ENCODE measurements at places on chromosomes 12 and 14. TPM values are rescaled to one million over a fixed set of nuclear protein-coding genes. Genes with fewer than 3 reads are reported as not detected.

The FGF6 gene
- total RNA-seq: not detected

The IAPP gene
- not detected for total RNA-seq

The KICS2 gene
- total RNA-seq: 14.9 TPM

The BBOF1 gene
- 0.51 TPM for total RNA-seq

The CLEC14A gene
- not detected for total RNA-seq

- peak overlapping the region; percentile 90 for H3K4me3 ChIP-seq
- peak; percentile 22 for DNase-seq
- peak overlapping the region; percentile 90 for H3K27ac ChIP-seq
These were observed 2.8 kb downstream of the TESPA1 start for GRCh38 chr12:54981796-54982195.

GRCh38 chr14:95918466-95918865, 41.8 kb downstream of the TUNAR start:
- H3K27me3 ChIP-seq: peaks cover 3% of the 10 kb centered on the region
- no peak overlapping the region for H3K4me3 ChIP-seq
- DNase-seq: no peak
- H3K4me1 ChIP-seq: no peaks in the 10 kb centered on the region

DNA sequence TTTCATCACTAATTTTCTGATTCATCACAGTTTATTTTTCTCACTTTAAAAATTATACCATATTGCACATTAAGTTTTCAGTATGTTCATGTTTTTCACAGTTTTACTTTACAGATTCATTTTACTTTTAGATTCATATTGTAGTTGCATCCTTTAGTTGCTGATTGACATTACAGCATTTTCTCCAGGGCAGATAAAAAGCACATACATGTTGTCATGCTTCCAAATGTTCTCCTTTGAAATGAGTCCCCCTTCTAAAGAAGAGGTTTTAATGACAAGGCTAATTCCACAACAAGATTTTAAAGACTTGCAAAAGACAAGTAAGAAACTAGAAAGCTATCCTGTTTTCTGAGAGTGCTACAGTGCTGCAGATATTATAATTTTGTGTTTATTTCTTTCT, 72.1 kb upstream of the RASSF8 start:
- no peaks in the 10 kb centered on the region for H3K4me1 ChIP-seq
- H3K27me3 ChIP-seq: no peaks in the 10 kb centered on the region
- H3K36me3 ChIP-seq: no peaks in the 10 kb centered on the region
- no peak for DNase-seq

GRCh38 chr12:130846369-130846768, 7.3 kb upstream of the STX2 start:
- H3K4me1 ChIP-seq: no peaks in the 10 kb centered on the region
- H3K36me3 ChIP-seq: no peaks in the 10 kb centered on the region

DNA sequence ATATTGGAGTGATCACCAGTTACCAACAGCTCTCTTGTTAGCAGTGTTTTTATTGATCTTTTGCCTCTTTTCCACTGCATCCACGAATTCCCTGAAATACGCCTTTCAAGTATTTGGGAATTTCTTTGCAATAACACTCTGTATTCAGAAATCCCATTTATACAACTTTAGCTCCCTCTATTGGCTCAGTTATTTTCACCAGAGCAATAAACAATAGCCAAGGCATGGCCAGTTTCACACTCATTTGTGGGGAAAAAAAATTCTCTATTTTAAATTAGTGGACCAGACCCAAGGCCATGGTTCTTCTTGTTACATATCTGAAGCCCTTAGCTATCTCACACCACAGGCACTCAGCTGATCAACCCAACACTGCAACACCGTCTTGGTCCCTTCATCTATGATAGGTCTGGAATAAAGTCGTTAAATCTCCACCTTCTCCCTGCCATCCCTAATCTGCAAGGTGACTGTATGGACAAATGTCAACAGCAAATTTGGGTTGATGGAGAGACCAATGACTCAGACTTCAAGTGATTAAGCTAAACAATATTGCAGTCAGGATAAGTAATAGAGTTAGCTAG, 92.4 kb upstream of the TMEM260 start:
- peaks cover 7% of the 10 kb centered on the region for H3K4me1 ChIP-seq
- no peak overlapping the region for H3K27ac ChIP-seq
- H3K27me3 ChIP-seq: no peaks in the 10 kb centered on the region
- H3K36me3 ChIP-seq: no peaks in the 10 kb centered on the region
- H3K4me3 ChIP-seq: no peak overlapping the region

DNA sequence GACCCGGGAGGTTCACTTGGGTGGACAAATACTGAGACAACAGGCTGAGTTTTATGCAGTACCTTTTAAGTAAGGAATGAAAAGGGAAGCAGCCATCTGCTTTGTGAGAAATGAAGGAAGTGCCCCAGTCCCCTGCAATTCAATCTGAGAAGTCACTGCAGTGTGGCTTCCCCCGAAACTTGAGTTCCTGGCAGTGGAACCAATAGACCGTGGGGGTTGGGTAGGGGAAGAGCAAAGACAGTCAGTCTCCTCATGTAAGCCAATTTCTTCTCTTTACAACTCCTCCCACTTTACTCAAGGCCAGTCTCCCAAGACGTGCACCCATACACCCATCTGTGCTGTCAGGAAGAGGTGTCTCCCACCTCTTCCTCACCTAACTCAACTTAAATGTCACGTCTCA, 206.5 kb downstream of the BCAT1 start:
- DNase-seq: peak; percentile 28
- peaks cover 4% of the 10 kb centered on the region for H3K36me3 ChIP-seq
- H3K4me1 ChIP-seq: peaks cover 20% of the 10 kb centered on the region
- H3K27me3 ChIP-seq: no peaks in the 10 kb centered on the region

DNA sequence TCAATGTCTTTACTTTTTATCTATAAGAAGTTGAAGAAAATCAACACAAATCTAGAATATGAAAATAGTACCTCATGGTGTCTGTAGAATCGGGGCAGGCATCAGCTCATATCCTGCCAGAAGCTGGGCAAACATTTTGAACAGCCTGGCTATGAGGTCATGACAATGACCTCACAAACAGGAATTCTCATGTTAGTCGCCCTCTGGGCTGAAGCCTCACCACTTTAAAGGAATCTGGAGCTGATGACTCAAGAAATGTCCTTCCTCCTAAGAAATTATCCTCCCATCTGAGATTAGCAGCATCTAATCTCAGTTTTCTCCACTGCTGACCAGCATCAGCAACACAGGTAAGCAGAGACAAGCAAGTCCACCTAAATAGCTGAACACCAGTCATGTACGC, 27.1 kb downstream of the CLIP1 start:
- H3K27ac ChIP-seq: no peak overlapping the region
- H3K4me3 ChIP-seq: no peak overlapping the region
- no peaks in the 10 kb centered on the region for H3K27me3 ChIP-seq
- peaks cover 21% of the 10 kb centered on the region for H3K36me3 ChIP-seq

DNA sequence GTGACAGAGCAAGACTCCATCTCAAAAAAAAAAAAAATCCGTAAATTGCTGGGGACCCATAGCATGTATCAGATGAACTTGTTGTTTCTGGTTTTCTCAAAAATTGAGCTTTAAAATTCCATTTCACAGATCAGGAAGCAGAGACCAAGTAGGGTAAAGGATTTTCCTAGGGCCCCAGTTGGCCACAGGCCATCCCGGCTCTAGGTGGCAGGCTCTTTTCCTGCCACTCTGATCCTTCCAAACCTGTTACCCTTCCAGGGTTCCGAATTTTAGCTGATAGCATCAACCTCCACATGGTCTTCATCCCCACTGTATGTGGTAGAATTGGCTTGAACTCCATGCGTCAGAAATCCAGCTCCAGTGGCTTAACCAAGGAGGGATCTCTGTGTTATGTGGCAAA, 36.1 kb upstream of the BDKRB2 start:
- H3K36me3 ChIP-seq: no peaks in the 10 kb centered on the region
- peaks cover 2% of the 10 kb centered on the region for H3K27me3 ChIP-seq
- H3K27ac ChIP-seq: no peak overlapping the region
- H3K4me3 ChIP-seq: no peak overlapping the region
- DNase-seq: no peak

GRCh38 chr12:107654873-107655272, 30.7 kb upstream of the PWP1 start:
- H3K4me1 ChIP-seq: peaks cover 4% of the 10 kb centered on the region
- H3K27me3 ChIP-seq: no peaks in the 10 kb centered on the region
- DNase-seq: no peak

DNA sequence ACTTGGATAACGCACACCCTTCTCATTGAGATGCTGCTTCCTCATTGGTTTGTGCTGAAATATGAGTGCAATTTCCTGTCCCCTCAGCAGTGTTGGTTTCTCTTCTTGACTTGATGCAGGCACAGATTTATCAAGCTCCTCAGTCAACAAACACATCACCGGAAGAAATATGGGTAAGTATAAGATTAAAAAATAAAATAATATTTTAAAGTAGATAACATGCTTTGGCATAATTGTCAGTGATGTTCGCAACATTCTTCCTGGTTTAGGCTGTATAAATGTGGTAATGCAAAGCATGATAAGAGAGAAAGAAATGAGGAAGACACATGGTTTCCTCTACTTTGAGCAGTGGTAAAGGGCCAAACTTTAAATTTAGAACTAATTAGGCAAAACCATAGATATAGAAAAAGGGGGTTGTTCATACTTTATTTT, at the start of gene GPR65:
GPR65 (plus strand) TSS at position 86 of the 432 bp plus-strand sequence. CDS start 5,713 bp downstream, outside the sequence.
- H3K36me3 ChIP-seq: peaks cover 20% of the 10 kb centered on the region
- H3K27ac ChIP-seq: peak within 1 kb of the TSS; percentile 94
- peaks cover 59% of the 10 kb centered on the region for H3K4me1 ChIP-seq
- no peaks in the 10 kb centered on the region for H3K27me3 ChIP-seq
- H3K4me3 ChIP-seq: peak within 1 kb of the TSS; percentile 93

- peaks cover 7% of the 10 kb centered on the region for H3K27me3 ChIP-seq
- no peak overlapping the region for H3K27ac ChIP-seq
- no peak for DNase-seq
- no peaks in the 10 kb centered on the region for H3K4me1 ChIP-seq
These were observed 75.2 kb downstream of the TNFAIP2 start for GRCh38 chr14:103198131-103199105.

DNA sequence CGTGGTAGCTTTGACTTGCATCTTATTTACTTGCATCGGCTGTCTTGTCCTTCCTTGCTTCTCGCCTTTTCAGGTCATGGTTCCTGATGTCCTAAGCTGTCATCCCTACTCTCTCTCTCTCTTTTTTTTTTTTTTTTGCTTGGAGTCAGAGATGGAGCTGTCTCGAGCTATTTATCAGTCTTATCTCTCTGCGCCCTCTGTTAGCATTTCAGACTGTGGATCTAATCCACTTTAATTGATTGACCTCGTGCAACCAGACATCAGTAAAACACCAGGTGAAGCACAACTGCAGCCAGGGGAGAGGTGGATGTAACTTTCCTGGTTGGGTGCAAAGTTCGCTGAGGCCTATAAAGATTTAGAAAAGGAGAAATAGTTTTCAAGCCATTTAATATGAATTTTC, 554.8 kb downstream of the DIO2 start:
- H3K27me3 ChIP-seq: no peaks in the 10 kb centered on the region
- no peak overlapping the region for H3K4me3 ChIP-seq
- H3K27ac ChIP-seq: no peak overlapping the region
- no peaks in the 10 kb centered on the region for H3K4me1 ChIP-seq
- DNase-seq: no peak

DNA sequence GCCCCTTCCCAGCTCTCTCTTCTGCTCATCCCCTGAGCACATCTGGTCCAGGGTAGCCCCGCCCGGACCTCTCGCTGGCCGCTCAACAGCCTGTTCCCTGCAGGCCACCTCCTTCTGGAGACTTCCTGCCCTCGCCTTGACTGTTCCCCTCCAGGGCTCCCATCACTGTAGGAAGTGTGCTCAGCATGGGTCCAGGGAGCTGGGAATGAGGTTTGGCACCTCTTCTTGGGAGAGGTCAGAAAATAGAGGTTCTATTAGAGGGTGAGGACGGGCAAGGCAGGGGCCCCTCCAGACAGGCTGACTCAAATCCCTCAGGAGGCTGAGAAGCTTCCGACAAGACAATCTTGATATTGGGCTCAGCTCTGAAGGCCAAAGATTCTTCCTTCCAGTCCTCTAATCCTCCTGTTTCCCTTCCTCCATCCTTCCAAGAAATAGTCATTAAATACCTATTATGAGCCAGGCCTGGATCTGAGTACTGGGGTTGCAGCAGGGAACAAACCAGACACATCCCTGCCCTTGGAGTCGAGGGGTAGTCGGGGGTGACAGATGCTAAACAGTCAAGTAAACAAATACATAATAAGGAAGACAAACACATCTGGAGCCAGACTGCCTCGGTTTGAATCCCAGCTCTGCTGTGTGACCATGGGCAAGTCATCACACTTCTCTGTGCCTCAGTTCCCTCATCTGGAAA, 30.6 kb downstream of the CMKLR1 start:
- no peak for DNase-seq
- H3K36me3 ChIP-seq: no peaks in the 10 kb centered on the region

DNA sequence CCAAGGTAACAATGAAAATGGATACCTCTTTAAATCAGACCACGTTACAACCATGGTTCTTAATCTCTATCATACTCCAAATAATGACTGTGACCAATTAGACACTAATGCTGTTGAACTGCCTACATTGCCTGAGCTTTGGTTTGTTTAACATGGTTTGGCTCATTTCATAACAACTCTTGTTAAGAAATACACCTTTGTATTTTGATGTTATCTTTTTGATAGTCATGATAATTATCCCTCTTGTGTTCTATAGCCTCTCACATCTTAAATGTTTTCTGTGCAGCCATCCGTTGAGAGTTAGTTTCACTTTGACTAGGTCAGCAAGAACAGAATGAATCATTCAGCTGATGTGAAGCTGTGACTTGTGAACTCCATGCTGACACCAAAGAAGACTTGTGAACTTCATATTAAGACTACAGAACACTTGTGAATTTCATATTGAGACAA, 75.5 kb upstream of the RERGL start:
- no peaks in the 10 kb centered on the region for H3K36me3 ChIP-seq
- peaks cover 10% of the 10 kb centered on the region for H3K4me1 ChIP-seq
- H3K4me3 ChIP-seq: no peak overlapping the region
- peak; percentile 7 for DNase-seq
- peak overlapping the region; percentile 36 for H3K27ac ChIP-seq
- H3K27me3 ChIP-seq: no peaks in the 10 kb centered on the region

GRCh38 chr12:76462668-76463224, 96.8 kb downstream of the OSBPL8 start:
- no peak overlapping the region for H3K4me3 ChIP-seq
- no peak for DNase-seq
- no peaks in the 10 kb centered on the region for H3K36me3 ChIP-seq
- H3K27ac ChIP-seq: no peak overlapping the region
- peaks cover 8% of the 10 kb centered on the region for H3K4me1 ChIP-seq
- H3K27me3 ChIP-seq: no peaks in the 10 kb centered on the region

- no peaks in the 10 kb centered on the region for H3K36me3 ChIP-seq
- no peaks in the 10 kb centered on the region for H3K27me3 ChIP-seq
- H3K4me1 ChIP-seq: no peaks in the 10 kb centered on the region
- no peak overlapping the region for H3K27ac ChIP-seq
These were observed 259.4 kb downstream of the PRKD1 start for GRCh38 chr14:29668201-29668600.

DNA sequence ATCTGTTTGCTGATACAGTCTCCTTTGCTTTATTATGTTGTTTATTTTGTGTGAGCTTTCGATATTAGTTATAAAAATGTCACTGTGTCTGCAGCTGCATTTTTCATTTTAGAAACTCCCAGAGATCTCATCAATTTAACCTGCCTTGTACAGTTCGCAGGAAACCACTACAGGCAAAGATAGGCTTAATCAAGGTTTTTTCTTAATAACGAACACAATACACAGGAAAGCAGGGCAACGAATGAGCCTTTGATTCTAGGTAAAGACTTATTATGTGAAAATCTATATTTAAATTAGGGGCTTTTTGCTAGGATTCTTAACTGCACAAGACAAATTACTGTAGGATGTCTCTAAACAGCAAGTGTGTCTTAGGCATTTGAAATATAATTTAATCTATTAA, 191.9 kb downstream of the RGS6 start:
- H3K27ac ChIP-seq: no peak overlapping the region
- H3K36me3 ChIP-seq: no peaks in the 10 kb centered on the region
- H3K27me3 ChIP-seq: peaks cover 17% of the 10 kb centered on the region
- no peak overlapping the region for H3K4me3 ChIP-seq
- peaks cover 6% of the 10 kb centered on the region for H3K4me1 ChIP-seq
- DNase-seq: no peak
